Effector CD8-positive, alpha-beta T cell (primary cell): ENCODE measurements at places on chromosomes 2 and 18.
A peak's percentile ranks its signal among the peaks of the same experiment; 100 is the strongest.

GRCh38 chr2:235960716-235961640, 207.2 kb downstream of the GBX2 start:
- no peak for DNase-seq

- no peak for DNase-seq
These were observed 249.8 kb upstream of the RAB12 start for GRCh38 chr18:8359481-8359880.

GRCh38 chr2:226445216-226445861, 354.3 kb downstream of the IRS1 start:
- no peak for DNase-seq

GRCh38 chr2:98809116-98809515, 78.2 kb upstream of the MGAT4A start:
- DNase-seq = no peak

GRCh38 chr2:158731386-158731785, 63.7 kb upstream of the DAPL1 start:
- DNase-seq = no peak

DNA sequence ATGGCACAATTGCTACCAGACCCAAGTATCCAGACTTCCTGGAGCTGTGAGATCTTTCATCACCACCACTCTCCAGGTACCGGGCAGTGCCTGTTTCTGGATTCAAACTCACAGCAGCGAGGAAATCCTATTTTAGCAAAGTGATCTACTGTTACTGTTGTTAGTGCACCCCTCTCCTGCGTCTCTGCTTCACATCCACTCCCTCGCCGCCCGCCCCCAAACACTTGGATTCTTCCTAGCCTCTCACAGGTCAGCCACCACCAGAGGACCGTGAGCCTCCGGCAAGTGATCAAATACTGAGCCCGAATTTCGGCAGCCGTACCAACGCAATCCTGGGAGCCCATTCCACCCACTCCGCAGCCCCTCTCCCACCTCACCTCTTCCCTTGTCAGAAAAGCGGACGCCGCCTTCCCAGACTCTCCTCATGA, 519 bp downstream of the METTL4 start:
- peak; percentile 60 for DNase-seq

GRCh38 chr2:172510088-172510487, 45.8 kb upstream of the PDK1 start:
- DNase-seq = no peak

DNA sequence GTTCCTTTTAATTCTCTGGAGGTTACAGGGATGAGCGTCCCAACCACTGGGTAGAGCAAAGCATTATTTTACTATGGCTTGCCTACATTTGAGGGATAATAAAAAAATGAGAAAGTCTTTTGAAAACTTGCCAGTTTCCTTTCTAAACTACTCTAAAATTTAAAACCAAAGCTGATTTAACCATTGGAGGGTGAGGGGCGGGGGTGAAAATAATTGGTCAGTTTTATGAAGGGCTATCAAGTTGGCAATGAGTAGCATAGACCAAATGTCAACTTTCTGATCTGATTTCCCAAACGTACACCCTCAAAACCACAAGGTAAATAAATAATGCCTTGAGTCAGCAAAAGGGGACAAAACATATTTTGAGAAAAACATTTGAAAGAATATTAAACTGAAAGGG, 85.7 kb upstream of the STK17B start:
- DNase-seq = no peak

- no peak for DNase-seq
These were observed 251.7 kb downstream of the LRRTM4 start for GRCh38 chr2:77270433-77270832.

DNA sequence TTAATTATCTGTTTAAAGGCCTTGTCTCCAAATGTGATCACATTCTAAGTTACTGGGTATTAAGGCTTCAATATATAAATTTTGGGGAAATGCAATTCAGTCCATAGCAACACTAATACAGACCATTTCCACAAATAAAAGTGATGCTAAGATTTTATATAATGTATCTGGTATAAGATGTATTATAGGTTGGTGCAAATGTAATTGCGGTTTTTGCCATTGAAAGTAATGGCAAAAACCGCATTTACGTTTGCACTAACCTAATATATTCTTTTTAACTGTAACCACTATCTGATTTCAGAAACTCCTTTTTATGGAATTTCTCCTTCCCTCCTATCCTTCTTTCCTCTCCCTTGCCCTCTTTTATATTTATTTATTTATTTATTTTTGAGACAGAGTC, 1020.6 kb downstream of the BCL11A start:
- DNase-seq = no peak

- DNase-seq = no peak
These were observed 71.2 kb downstream of the KCNG2 start for GRCh38 chr18:79868811-79869541.

- DNase-seq = no peak
These were observed 78.4 kb downstream of the LIMS1 start for GRCh38 chr2:108612514-108613183.

GRCh38 chr18:75157381-75157780, 51.6 kb downstream of the PTGR3 start:
- no peak for DNase-seq

DNA sequence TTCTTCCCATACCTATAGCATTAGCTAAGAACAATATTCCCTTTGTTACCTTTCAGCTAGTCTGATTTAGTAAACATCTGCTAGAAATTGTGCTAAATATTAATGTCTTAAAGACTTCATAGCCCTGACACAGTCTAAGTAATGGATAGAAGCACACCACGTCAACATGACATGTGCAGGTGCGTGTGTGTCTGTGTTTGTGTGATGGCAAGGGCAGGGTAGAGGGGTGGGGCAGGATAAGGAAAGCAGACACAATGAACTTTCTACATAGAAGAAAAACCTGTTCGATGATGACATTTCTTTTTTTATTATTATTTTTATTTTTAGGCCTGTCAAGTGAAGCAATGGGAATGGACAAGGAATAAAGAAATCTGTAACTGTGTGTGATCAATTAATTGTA, 223.3 kb downstream of the NOL4 start:
- no peak for DNase-seq

DNA sequence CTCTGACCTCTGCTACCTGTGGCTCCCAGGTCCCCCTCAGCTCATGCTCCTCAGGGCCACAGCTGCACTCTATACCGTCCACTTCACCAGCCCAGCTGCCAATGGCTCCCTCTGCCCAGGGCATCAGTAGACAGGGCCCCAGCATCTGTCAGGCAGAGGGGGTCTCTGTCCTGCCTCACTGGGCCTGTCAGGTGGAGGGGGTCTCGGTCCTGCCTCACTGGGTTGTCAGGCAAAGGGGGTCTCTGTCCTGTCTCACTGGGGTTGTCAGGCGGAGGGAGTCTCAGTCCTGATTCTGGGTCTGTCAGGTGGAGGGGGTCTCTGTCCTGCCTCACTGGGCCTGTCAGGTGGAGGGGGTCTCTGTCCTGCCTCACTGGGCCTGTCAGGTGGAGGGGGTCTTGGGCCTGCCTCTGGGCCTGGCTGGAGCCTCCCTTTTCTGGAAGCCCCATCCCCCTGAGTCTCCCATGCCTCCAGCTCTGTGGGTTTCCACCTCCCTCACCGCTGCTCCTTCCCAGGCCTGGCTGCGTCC, 19.9 kb downstream of the SNORC start:
- no peak for DNase-seq

GRCh38 chr2:229922449-229923386, at the start of gene FBXO36:
TSS of gene FBXO36 (plus strand) at chr2:229922503. CDS start at chr2:229922514, 11 bp downstream.
- DNase-seq = no peak

- no peak for DNase-seq
These were observed 3.8 kb downstream of the MRPL30 start for GRCh38 chr2:99184811-99185210.

DNA sequence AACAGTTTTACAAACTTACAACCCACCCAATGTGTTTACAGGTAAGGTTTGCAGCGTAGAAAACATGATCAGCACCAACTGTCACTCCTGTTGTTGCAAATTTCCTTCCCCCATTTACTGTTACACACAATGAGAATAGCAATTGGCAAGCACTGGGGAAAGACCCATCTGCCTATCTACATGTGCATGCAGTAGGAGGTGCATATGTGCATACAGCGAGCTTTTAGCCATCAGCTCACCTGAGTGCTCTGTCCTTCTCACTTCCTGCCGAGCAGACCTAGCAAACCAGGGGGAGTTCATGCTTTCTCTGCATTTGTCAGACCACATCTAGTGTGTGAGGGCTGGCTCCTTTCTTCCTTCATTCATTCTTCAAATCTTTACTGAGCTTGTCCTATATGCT, 49.9 kb upstream of the ARL4C start:
- DNase-seq = no peak

DNA sequence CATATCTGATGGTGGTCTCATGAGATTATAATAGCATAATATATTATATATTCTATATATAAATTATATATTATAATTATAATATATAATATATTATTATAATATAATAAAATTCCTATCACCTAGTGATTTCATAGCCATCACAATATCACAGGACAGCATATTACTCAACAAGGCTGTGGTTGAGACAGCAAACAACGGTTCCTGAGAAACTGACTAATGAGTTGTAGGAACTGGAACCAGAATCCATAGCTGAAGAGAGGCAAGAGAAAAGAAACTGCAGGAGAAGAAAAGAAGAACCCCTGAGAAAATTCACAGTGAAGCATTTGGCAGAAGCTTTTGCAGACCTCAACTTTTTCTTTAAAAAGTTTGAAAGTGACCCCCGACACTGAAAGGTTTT, 84.0 kb downstream of the BCL2L11 start:
- DNase-seq = no peak

- no peak for DNase-seq
These were observed 407.6 kb upstream of the KCNH7 start for GRCh38 chr2:163246135-163246534.

GRCh38 chr2:57536535-57537231, 509.9 kb upstream of the VRK2 start:
- DNase-seq = no peak

DNA sequence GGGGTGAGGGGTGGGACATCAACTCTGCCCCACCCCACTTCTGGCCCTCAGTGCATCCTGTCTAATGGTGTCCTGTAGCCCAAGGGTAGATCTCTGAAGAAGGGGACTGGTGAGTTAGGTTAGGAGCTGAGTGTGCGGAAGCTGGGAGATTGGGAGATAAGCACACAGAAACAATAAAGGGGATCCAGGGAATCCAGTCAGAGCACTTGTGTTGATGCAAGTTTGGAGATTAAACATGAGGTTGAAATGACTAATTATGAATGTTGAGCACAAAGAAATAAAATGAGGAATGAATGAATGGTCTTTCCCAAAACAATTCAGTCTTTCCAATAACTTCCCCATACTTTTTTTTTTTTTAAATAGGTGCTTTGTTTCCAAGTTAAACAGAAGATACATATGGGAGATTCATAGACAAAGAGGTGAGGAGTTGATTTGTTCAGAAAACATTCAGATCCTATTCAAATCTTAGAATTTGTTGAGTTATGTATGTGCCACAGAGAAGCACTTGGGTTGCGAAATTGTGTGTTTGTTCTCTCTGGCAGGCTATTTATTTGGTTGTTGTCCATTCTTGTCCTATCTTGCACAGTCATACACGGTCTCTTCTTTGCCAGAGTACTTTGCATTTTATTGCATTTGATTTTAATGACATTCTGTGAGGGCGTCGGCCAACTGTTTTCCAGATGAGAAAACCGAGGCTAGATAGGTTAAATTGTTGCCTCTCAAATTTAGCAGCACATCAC, 31.6 kb upstream of the NABP1 start:
- DNase-seq = no peak

- no peak for DNase-seq
These were observed 147.7 kb downstream of the WDPCP start for GRCh38 chr2:63440612-63441011.

GRCh38 chr18:62991959-62992358, 276.6 kb downstream of the PHLPP1 start:
- no peak for DNase-seq

GRCh38 chr2:134399096-134399495, 145.2 kb downstream of the MGAT5 start:
- no peak for DNase-seq

DNA sequence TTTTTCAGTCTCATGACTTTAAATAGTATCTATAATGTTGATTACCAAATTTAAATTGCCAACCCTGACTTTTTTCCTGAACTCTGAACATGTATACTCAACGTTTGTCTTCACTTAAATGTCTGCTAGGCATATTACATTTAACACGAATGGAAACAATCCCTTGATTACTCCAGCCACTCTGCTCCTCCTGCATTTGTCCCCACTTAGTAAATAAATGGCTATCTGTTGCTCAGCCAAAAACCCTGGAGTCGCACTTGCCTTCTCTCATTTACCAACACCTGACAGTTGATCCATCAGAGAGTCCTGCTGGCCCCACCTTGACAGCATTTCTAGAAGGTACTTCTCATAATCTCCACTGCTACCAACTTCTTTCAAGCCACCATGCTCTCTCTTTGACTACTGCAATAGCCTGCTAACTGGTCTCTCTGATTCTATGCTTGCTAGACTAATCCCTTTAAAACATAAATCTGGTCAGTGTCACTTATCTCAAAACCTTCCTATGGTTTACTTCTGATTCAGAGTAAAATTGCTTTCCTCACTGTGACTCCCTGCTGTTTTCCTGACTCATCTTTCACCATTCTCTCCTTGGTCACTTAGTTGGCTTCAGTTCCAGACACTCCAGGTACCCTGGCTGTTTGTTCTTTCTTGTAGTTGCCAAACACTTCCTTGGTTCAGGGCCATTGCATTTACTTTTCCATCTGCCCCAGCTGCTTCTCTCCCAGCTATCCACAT, 31.9 kb downstream of the SPAG16 start:
- no peak for DNase-seq

DNA sequence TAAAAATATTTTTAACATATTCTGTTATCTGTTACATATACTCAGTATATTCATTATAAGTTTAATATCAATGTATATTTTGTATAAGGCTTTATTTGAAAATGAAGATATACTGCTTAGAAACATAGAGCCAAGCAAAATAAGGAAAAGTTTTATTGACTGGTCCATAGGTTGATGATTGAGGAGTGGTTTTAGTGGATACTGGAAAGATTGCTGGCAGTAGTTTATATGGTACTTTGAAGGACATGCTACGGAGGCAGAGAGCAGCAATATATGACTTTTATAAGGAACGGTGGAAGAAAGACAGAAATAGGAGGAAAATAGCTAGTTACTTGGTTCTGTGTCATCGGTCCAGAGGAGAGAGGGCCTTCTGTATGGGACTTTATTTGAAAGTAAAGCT, 92.4 kb downstream of the ZNF236 start:
- DNase-seq = no peak
